COR-L47 (cell line): ENCODE measurements at places on chromosomes 11 and 22.

DNA sequence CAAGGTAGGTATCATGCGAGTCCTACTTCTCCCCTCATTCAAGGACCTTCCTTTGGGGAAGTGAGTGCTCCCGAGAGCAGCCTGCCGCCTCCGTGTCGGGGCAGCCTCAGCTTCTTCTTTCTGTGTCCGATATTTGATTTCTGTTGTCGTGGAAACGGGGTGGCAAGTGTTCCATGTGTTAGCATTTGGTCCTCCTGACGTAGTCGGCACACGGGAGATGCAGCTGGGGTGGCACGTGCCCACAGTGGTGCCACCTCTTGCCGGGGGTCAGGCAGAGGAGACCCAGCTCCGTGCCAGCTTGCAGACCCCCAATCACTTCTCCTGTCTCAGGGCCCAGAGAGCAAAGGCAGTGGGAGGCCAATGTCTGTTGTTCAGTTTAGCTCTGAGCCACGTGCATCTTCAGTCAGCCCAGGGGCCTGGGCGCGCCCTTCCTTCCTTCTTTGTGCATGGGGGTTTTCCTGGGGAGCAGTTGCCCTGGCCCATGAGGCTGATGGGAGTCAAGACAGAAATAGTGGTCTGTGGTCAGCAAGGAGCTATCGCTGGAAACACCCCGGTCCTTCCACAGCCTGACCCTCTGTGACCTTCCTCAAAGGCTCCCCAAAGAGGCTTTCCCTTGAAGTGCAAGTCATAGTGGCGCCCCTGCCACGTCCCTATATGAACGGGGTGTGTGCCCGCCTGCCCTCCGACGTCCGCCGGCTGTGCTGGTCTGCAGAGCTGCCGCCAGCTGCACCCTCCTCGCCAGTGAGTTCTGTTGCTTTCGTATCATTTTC lies 44.5 kb downstream of the PARVB start:
- no peak for DNase-seq

- no peak for DNase-seq
Measured at GRCh38 chr11:2827792-2828191, 57.8 kb downstream of the CDKN1C start.

GRCh38 chr22:32957200-32957803 lies 100.9 kb downstream of the SYN3 start:
- no peak for DNase-seq

DNA sequence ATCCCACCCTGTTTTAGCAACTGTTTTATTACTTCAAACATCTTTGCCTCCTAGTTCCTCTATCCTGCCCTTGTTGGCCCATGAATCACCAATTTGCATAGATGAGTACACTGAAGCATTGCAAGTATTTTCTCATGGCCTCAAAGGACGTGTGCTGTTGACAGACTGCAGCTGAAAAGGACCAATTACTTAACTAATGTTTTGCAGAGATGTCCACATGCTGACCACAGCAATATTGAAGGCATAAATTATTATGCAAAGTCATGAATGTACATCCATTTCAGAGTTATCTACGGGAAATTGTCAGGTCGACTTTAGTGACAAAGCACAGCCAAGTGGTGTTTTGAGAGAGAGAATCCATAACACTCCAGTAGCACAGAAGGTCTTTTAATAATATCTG lies 64.8 kb downstream of the CADM1 start:
- no peak for DNase-seq

DNA sequence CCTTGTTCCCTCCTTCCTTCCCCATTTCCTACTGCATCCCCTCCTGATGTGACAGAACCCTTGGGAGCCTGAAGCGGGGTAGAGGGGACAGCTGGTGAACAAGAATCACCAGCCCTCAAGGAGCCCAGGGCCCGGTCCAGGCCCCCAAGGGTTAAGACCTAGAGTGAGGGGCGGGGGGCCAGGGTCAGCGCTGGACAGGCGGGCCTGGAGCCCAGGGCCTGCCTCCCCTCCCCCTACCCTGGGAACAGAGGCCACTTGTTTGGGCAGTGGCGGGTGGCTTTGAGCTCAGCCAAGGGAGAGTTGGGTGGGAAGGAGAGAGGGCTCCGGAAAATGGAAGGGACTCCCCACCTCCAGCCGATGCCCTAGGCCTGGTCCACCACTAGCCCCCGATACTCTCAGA lies 2.1 kb downstream of the ARAP1 start:
- DNase-seq = no peak

GRCh38 chr11:61579676-61580270 lies 1.1 kb downstream of the SYT7 start:
- DNase-seq = no peak

GRCh38 chr22:50150161-50151129 lies 20.1 kb upstream of the PANX2 start:
- DNase-seq = no peak

DNA sequence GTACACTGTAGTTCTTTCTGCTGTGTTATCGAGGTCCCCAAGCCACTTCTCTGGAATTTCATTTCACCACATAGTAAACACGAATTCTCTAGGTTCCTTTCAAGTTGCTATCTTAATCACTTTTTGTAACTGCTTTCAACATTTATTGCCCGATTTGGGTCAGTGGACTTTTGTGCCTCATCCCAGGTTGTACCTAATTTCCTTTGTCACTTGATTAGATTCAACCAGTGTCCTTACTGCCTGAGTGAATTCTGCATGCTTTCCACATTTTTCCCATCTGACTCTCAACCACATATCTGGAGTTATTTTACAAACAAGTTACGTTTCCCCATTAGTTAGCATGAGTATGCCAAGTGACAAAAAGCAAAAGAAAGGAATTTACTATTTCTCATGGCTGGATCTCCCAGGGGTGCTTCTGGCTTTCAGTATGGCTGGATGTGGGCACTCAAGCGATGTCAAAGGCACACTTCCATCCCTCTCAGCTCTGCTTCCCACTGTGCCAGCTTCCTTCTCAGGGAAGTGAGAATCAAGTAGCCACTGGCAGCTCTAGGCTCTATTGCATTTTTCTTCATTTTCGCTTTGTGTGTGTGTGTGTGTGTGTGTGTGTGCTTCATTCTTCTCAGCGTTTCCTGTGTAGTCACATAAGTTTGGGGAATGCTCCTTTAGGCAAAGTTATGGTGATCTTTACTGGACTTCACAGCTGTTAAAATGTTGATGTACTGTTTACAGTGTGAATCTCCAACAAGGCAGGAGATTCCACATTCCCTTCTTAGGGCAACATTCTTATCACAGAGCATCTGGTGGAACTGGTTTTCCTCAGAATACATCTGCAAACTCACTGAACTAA lies 128.9 kb downstream of the DBX1 start:
- DNase-seq = no peak

DNA sequence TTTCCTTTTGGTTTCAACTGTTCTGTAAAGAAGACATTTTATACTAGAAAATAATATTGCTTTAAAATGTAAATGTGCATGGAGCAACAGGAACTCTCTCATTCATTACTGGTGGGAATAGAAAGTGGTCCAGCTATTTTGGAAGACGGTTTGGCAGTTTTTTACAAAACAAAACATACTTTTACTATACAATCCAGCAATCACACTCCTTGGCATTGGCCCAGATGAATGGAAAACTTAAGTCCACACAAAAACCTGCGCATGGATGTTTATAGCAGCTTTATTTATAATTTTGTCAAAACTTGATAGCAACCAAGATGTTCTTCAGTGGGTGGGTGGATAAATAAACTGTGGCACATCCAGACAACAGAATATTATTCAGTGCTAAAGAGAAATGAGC lies 49.9 kb upstream of the SEPTIN5 start:
- DNase-seq = no peak

DNA sequence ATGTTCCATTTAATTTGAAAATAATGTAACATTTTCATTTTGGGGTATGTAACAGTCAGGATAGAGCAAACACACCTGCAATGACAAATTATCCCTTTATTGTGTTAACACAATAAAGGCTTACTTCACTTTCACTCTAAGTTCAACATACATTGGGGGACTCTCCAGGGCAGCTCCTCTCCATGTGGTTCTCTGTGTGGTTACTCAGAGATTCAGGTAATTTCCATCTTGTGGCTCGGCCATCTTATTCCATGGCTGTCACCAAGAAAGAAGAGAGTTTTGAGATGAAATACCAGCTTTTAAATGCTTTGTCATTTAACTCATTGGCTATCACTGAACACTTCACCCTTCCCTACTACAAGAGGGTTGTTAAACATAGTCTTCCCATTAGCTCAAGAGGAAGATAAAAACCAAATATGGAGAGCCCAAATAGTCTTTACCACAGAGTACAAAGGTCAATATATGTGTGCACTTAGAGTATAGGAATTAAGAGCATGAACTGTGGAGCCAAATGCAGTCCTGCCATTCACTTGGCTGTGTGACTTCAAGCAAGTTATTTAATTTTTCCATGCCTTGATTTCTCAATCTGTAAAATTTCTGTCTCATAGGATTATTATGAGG lies 10.6 kb upstream of the TPH1 start:
- DNase-seq = no peak

DNA sequence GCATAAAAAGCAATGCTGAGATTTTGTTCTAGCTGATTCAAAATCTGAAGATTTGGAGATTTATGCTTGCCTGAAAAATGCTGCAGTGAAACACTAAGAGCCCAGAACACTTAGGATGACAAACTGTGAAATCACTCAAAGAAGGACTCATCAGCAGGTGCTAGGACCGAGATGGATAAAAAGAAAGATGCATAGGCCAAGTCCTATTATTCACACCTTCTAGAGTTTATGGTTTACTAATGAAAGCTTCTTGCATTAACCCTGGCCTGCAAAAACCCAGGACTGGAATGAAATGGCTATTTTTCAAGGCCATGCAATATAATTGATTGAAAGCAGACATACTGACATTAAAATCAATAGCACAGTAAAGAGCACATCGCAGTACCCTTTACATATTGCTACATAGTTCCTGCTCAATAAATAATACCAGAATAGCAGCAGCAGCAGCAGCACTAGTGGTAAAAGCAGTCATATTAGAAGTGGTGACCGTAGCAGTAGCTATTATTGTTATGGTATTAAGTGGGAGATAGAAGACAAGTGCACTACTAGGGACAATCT lies 161.7 kb downstream of the RAB38 start:
- DNase-seq = no peak

GRCh38 chr22:23836692-23837495 lies 1.9 kb downstream of the DERL3 start:
- DNase-seq = no peak

DNA sequence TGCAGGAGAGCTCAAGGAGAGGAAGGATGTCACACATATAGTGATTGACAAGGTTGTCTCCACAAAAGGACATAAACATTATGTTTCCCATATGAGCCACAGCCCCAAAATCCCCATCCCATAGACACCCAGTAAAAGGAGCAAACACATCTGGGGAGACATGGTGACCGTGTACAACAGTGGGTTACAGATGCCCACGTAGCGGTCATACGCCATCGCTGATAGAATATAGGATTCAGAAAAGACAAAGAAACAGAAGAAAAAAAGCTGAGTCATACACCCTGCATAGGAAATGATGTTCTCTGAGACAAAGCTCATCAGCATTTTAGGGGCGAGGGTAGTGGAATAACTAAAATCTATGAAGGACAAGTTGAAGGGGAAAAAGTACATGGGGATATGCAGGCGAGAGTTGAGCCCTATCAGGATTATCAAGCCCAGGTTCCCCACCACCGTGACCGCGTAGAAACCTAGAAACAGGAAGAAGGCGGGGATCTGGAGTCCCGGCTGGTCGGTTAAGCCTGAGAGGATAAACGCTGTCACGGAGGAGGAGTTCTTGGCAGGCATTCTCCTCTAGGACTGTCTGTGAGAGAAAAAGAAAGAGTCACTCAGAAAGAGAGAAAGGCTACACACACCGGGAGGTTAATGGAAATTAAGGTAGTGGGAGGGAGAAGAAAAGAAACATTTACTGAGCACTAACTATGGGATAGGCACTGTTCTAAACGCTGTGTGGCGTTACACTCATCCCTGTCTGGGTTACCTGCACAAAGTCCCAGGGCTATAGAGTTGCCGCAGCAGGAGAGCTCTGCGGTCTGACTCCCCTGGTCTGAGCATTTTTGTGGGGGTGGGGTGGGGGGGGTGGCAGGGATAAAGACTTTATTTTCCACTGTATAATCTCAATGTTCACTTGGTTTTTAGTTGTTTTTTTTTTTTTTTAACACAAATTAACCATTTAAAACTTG lies 36.1 kb upstream of the OR8B8 start:
- no peak for DNase-seq

GRCh38 chr11:30587269-30587812 lies 1.2 kb upstream of the MPPED2 start:
- no peak for DNase-seq

- no peak for DNase-seq
Measured at GRCh38 chr11:35207471-35208403, 68.8 kb downstream of the CD44 start.

DNA sequence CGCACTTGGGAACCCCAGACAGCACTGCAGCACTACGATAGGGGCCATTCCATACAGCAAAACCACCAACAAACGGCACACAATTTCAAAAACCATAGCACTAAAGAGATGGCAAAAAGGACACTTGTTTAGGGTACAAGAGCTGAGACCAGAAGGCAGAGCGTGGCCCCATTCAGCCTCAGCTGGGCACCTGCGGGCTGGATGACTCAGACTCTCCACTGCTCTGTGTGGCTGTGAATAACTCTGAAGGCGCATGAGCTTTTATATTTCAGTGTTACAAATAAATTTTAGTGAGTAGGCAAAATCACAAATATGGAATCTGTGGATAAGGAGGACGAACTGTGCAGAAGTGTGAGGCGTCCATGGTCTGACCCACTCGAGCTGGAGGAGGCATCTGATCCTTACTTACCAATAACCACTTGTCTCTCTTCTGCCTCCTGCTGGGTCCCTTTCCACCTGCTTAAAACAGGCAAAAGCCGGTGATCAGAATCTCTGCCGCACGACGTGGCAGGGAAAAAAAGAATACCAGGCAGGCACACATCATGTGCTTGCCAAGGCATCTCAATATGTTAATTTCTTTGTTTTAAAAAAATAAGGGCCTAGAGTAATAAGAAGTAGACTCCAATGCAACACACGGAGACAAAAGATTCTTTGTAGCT lies 325.7 kb downstream of the SHANK2 start:
- no peak for DNase-seq

DNA sequence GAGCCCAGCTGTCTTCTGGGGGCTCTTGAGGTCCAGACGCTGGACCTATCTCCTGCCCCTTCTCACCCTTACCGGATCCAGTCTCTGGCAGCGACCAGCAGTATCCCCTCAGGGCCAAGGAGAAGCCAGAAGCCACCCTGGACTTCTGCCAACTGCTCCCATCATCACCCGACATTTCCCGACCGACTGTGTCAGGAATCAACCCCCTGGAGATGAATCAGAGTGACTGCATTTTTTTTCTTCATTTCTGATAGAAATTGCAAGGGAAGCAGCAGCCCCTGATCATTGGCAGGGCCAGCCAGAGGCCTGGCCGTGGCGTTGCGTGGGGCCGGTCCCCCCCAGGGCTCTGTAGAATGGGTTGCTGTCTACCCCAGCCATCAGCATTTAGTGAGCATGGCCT lies 5.2 kb upstream of the LIF start:
- DNase-seq = no peak

- no peak for DNase-seq
Measured at GRCh38 chr11:1918436-1919315, 827 bp upstream of the TNNT3 start.

- DNase-seq = no peak
Measured at GRCh38 chr11:78226684-78227680, 38.3 kb downstream of the USP35 start.
